ENCODE measurements at places on chromosomes 16 and 17.

- DNase-seq = no peak
Measured at GRCh38 chr17:4998732-4999429, 1.1 kb downstream of the KIF1C start.

GRCh38 chr16:10765772-10766171, 22.1 kb downstream of the NUBP1 start:
- no peak for DNase-seq

DNA sequence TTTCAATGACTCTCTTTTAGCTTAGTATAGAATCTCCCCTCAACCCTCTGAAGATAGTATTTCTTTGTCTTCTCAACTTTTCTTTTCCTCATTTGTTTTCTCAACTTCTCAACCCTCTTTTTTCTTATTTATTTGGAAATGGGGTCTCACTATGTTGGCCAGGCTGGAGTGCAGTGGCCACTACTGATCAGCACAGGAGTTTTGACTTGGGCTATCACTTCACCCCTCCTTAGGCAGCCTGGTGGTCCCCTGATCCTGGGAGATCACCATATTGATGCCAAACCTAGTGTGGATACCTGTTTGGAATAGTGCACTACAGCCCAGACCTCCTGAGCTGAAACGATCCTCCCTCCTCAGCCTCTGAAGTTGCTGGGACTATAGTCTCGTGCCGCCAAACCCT, 79.8 kb downstream of the PITPNC1 start:
- DNase-seq = no peak

- peak; percentile 22 for DNase-seq
Measured at GRCh38 chr17:78019367-78019975, 61.0 kb downstream of the TNRC6C start.

DNA sequence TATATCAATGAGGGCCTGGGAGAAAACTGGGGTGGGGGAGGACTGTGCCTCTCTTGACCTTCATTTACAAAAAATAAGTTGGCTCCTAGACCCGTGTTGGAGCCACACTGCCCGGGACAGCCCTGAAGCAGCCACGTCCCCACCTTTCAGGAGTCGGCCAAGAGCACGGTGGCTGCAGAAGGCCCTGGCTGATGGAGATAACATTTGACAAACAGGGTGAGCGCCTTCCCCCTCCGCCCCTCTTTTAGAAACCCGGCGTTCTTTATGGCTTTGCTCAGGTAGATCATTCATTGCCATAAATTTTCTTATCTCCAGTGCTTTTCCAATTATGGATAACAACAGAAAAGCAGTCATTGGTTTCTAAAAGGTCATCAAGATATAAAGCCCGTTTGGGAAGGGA, 398.1 kb upstream of the TNRC6C start:
- DNase-seq = no peak

DNA sequence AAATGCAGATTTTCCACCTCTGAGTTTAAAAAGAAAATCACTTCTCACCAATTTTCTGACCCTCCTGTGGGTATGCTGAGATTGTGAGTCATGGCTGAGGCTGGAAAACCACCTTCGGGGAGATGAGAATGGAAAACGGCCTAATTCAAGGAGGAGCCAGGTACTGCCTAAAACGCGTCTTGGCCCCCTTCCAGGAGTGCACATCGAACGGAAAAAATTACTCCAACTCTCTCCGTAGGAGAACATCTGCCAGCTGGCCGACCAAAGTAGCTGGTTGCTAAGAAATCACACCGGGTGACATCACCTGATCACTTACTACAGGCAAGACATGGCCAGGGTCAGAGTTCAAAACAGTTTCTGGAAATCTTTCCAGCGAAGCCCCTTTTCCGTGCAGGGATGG, 107.6 kb downstream of the ZNF423 start:
- DNase-seq = no peak

GRCh38 chr16:67946966-67947558, 3.1 kb upstream of the LCAT start:
- no peak for DNase-seq

GRCh38 chr16:9446471-9447194, 355.2 kb downstream of the HAPSTR1 start:
- no peak for DNase-seq

GRCh38 chr17:7289256-7290032, 5.0 kb downstream of the YBX2 start:
- DNase-seq = no peak

DNA sequence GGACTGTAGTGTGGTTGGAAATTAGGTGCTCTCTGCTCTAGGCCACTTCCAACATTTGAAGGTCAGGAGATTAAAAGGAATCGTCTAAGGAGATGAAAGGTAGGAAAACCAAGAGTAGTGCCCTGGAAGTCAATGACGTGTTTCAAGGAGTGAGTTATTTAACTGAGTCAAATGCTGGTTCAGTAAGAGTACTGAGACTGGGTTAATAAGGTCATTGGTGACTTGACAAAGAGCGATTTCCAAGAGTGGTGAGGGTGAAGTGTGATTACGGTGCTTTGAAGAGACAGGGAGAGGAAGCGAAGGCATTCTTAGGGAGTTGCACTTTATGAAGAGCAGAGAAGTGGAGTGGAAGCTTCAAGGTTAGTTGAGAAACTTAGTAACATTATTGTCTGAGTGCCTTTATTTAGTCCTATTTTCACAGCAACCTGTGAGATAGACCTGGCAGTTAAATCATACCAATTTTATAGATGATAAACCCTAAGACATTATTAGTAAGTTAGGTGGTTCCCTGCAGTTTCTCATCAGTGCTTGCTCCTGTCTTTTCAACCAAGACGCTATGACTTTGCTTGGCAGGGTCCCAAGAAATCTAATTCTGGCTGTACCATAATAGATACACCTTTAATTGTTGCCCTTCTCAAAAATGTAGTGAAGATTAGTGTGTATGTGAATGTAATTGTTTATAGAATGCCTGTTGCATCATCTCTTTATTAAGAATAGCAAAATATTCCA, 5.9 kb downstream of the ZNF207 start:
- no peak for DNase-seq

GRCh38 chr16:88638323-88639230, at the start of gene IL17C:
TSS of gene IL17C (plus strand) at chr16:88638572. CDS start at chr16:88638642, 70 bp downstream.
- no peak for DNase-seq

DNA sequence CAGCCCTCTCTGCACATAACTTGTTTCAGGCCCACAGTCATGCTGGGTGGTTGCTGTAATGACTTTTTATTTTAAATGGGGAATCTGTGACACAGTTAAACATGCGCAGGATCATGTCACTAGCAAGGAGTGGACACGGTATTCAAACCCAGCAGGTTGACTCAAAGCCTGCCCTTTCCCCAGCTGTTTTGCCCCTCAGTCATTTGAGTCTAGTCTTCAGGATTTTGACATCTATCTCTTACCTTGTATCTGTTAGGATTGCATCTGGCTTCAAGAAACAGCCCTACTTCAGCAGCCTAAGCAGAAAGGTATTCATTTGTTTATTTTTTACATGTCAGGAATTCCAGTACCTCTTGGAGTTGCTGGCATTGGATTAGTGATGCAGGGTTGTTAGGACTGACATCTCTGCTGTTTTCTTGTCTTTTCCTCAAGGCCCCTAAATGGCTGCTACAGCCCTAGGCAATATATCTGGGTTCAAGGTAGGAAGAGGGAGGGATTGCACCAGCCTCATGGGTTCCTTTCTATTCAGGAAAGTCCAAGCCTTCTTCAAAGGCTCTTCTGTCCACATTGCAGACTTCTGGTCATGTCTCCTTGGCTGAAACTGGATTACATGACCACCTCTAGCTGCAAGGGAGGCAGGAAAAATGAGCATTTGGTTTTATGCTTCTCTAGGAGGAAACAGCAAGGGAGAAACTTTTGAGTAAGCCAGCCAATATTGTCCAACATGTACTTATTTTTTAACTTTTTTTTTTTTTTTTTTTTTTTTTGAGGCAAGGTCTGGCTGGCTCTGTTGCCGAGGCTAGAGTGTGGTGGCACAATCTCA, 22.8 kb downstream of the ABCC1 start:
- DNase-seq = peak; percentile 43

- no peak for DNase-seq
Measured at GRCh38 chr17:77327566-77328464, 187.0 kb downstream of the SEC14L1 start.

- DNase-seq = no peak
Measured at GRCh38 chr16:55700961-55701360, 45.2 kb downstream of the SLC6A2 start.

- DNase-seq = no peak
Measured at GRCh38 chr17:7588553-7589203, 1.2 kb downstream of the SOX15 start.

GRCh38 chr16:4373909-4374742, 2.5 kb downstream of the VASN start:
- DNase-seq = peak; percentile 87

Measured in HCEC 1CT (cell line).